ENCODE measurements at places on chromosomes 6 and 20.

DNA sequence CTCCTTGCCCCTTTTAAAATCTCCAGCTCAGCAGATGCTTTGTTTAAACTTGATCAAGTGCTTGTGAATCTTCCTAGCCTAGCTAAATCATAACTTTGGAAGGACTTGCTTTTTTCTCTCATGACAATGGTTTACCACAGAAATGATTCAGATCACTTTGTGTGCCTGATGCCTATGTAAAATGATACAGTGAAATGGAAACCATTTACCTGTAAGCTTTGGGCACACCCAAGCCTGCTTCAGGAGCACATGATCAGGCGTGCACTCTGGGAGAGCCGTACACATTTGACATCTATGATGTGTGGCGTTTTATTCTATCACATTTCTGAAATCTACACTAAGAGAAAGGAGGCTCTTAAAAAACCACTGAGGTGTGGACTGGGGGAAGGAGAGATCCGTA lies 41.1 kb downstream of the PTPN1 start:
- DNase-seq: no peak

DNA sequence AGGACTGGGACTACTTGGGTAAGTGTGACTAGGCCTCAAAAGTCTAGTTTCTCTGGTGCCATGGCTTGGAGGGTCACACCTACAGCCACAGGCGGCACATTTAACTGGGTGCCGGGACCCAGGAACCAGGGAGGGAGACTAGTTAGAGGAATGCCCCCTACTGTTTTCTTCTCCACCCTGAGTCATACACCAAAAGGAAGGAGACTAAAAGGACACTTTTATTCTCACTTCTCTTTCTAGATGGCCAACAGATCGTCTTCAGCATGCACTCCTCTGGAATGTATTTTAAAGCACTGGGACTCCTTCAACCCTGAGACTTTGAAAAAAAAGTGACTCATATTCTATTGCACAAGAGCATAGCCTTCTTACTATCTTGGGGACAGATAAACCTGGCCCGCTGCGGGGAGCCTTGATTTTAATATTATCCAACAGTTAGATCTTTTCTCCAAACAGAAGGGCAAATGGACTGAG lies 33.4 kb downstream of the PLN start:
- DNase-seq: no peak

DNA sequence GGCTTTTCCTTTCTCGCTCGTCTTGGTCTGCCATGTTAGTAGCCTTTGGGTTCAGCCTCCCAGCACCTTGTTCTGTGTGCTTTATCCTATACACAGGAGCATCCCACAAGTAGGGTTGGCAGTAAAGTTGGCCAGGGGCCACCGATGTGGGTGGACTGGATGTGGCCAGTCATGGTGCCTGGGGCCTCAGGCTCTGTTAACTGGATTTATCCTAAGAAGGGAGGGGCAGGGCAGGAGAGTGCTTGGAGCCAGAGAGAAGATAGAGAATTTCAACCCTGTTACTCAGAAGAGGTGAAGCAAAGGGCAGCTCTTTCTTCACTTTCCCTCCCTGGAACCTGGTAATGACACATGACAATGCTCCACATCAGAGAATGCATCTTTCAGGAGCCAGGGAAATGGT lies 14.1 kb upstream of the SIRPB2 start:
- DNase-seq: no peak

DNA sequence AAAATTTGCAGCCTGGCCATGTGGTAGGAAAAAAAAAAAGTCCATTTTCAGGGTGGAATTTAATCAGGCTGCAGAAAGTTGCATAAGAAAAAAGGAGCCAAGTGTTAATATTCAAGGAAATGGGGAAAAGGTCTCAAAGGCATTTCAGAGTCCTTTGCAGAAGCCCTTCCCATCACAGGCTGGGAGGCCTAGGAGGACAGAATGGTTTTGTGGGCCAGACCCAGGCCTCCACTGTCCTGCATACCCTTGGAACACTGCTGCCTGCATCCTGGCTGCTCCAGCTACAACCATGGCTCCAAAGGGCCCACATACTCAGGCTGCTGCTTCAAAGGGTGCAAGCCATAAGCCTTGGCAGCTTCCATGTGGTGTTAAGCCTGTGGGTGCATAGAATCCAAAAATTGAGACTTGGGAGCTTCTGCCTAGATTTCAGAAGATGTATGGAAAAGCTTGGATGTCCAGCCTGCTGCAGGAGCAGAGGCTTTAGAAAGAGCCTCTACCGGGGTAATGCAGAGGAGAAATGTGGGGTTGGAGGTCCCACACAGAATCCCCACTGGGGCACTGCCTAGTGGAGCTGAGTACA lies 239.0 kb upstream of the STXBP5 start:
- no peak for DNase-seq

GRCh38 chr6:6665555-6666243 lies 77.2 kb downstream of the LY86 start:
- DNase-seq: no peak

GRCh38 chr6:10510592-10511367 lies 10.4 kb upstream of the GCNT2 start:
- DNase-seq: no peak

DNA sequence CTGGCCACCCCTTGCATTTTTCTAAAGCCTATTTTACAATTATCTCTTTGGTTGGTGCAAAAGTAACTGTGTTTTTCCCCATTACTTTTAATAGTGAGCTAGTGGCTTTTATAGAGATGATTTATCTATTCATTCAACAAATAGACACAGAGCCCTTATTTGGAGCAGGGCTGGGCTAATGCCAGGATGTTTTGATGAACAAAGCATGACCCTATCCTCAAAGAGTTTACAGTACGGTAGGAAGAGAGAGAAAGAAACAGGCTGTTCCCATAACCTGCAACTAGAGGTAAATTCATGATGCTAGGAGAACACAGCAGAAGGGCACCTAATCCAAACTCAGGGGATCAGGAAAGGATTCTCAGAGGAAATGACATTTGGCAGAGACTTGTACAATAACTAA lies 37.3 kb upstream of the UST start:
- no peak for DNase-seq

GRCh38 chr20:46626758-46627157 lies 24.5 kb downstream of the SLC13A3 start:
- no peak for DNase-seq

GRCh38 chr6:90048206-90048967 lies 154.1 kb downstream of the GJA10 start:
- DNase-seq: no peak

DNA sequence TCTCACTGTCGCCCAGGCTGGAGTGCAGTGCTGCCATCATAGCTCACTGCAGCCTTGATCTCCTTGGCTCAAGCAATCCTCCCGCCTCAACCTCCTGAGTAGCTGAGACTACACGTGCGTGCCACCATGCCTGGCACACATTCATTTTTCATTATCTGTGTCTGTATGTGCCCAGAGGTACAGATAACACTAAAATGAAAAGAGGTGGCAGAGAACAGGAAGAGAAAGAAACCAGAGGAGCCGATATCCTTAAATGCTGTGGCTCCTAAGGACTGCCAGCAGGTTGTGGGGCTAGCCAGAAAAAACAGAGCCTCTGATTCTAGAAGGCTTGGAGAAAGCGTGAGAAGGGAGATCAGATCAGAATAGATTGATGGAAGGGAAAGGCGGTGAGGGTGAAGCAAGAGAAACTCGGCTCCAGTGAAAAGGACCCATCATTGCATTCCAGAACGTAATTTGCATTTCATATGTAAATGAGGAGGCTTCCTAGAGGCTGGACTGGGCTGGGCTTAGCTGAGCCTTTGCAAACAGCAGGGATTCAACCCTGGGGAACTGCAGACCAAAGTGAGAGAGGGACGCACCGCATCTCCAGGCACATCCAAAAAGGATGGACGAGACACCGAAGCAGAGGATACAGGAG lies 64.2 kb downstream of the GCNT2 start:
- DNase-seq: no peak

- no peak for DNase-seq
Measured at GRCh38 chr6:54096811-54097210, 14.4 kb upstream of the MLIP start.

Data from stimulated activated CD4-positive, alpha-beta T cell treated with anti-CD3 and anti-CD28 coated beads, Interleukin-1b, Interleukin-23, amount 100 ng/mL, for 1 hour (primary cell).